BE2C (cell line): ENCODE measurements at places on chromosomes 12 and 14.

DNA sequence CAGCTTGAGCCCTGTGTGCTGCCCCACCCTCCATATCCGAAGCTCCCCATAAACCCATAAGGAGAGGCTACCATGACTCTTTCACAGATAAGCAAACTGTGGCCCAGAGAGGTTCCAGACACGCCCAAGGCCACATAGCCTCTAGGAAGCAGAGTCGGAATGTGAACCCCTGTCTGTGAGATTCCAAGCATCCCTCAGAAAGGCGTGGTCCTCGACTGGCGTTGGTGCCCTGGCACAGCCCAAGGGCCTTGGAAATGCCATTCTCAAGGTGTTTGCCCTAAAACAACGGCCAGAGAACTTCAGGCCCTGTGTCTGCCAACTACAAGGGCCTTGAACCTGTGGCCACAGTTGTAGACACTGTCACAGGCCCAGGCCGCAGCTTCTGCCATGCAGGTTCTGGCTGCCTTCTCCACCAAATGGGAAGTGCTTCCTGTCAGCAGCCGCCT is 8.5 kb upstream of the DIO3 start:
- DNase-seq = no peak

DNA sequence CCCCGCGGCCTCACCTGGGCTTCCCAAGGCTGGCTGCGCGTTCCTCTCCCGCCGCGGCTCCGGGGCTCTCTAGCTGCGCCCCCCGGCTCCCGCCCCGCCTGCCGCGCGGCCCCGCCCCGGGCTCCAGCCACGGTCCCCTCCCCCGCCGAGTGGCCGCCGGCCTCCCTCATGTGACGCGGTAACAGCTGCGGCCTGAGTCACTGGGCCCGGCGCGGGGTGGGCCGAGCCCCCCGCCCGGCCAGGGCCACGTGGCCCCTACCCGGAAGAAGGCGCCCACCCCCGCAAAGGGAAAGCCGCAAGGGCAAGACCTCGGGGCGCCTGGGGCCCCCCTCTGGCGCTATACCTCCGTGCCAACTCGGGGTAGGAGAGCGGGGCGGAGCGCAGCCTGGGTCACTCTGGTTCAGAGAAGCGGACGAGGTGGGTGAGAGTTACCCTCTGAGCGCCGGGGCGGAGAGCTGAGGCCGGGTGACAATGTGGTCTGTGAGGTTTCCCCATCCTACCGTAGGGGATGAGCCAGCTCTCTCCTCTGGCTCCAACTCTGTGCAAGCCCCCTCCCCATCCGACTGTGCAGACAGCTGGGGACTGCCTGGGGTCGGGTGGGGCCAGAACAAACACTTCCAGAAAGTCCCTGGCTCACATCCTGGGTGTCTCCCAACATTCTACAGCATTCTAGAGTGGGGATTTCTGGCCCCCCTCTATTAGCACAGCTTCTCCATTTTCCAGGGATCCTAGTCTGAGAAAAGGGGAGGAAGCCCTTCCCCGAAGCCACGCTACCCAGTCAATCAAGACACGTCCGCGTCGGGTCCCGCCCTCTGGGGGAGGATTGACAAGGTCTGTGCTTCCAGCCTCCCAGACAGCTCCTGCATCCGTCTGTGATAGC is at the start of gene CD63:
Gene CD63 (minus strand): TSS at position 71 of the 880 bp plus-strand sequence. CDS start 668 bp downstream, outside the sequence.
- DNase-seq = peak; percentile 94

DNA sequence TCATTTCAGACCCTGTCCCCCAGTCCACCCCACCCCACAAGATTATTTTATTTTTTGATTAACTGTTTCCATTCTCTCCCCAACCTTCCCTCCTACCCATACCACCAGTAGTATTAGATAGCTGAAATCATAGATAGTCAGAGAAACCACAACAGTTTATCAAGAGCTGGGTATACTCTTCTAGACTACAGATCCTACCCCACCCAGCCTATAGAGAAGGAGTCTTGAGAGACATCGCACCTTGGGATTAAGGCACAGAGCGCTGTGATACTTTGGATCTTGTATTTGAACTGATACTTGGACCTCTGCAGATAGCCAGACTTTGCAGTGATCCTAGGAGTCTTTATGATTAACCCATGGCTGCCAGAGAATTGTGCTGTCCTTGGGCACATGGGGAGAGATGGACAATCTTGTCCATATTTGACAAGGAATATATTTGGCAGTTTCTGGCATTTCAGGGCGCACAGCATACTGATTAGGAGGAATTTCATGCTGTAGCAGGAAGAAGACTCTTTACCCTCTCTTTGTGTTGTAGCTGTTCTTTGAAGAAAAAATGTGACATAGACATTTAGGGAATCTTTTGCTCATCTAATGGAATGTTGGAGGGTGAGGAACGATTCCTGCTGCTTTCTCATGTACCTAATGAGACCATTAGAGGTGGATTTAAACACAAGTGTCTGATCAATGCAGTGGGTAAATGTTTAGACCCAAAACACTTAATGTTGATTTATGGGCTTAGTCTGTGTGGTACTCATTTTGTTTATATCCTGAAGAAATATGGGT is 982 bp downstream of the RBMS2 start:
- DNase-seq = no peak

- no peak for DNase-seq
These were observed 60.1 kb downstream of the EMP1 start for GRCh38 chr12:13256692-13257045.

DNA sequence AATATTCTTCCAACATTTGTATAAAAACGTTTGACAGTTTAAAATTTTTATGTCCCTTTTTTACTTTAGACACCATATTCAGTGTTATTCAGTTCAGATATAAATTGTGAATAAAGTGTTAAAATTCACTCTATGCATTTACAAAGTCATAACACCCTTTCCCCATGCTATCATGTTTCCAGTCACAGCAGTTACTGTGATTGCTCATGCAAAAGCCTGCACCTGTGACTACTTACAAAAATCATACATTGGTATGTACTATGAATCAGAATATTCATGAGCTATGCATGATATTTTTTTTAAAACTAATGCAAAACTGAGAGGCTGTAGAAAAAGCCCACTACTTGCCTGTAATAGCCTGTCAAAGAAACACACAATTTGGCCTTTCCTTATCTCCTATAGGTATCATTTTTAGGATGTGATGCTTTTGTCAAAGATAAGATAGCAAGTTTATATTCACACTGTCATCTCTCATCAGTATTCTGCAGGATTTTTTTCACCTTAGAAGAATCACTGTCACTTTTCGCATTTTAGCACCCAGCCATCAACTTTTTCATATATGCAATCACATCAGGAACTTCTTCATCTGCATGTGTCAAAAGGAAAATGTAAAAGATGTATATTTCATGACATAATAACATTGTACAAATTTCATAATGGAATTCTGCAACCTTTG is 443.2 kb downstream of the C12orf50 start:
- no peak for DNase-seq

DNA sequence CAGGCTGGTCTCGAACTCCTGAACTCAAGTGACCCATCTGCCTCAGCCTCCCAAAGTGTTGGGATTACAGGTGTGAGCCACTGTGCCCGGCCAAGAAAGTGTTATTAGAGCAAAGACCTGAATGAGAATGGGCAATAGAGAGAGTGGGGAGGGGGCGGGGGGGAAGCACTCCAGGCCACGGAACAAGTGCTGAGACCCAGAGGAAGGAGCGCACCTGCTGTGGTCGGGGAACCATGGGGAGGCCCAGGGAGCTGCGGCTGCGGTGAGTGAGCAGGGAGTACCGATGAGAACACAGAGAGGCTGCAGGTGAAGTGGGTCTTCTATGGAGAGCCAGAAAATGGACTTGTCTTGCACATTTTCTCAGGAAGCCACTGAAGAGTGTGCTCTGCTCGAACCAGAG is 10.8 kb downstream of the SMIM41 start:
- no peak for DNase-seq

- no peak for DNase-seq
These were observed 348.6 kb downstream of the SOX5 start for GRCh38 chr12:23600919-23601318.

DNA sequence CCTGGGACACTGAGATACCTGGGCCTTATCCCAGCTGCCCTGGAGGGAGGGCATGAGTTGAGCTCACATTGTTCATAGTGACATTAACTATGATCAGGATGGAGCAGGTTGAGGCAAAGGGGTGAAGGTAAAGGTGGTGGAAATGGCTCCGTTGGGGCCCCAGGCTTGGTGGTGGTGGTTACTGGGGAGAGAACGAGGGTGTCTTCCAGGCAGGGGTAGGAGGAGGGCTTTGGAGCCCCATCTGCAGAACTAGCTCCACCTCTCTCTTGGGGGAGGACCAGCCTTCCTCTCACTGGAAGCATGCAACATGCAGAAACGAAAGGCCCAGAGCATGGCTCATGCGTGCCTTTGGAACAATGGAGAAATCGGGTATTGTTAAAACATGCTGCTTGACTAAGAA is 217.0 kb downstream of the SLC41A2 start:
- no peak for DNase-seq

DNA sequence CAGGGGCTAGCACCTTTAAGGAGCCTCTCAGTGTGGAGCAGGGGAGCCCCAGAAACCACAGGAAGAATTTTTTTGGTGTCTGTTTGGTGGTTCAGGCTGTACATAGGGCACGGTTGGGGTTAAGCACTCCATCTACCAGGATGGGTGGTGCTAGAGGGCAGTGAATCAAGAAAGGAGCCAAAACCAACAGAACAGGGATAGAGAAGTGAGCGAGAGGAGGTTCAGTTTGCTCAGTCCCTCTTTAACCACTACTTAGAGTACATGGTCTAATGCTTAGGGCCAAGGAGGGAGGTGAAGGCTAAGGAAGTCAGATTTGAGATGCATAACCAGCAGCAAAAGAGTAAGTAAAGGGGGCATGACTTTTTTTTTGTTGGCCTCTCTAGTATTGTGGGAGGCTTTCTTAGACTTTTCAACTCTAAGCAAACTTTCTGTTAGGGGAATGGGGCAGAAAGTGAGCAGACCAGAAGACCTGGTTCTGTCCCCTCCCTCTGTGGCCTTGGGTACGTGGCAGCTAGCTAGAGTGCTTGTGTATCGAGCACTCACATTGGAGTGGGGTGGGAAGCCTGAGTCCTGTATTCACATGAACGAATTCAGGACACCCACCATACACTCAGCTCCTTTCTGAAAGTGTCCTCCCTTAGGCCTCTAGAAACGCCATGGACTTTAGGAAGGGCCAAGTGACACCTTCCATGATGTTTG is 6.6 kb upstream of the NPFF start:
- no peak for DNase-seq

DNA sequence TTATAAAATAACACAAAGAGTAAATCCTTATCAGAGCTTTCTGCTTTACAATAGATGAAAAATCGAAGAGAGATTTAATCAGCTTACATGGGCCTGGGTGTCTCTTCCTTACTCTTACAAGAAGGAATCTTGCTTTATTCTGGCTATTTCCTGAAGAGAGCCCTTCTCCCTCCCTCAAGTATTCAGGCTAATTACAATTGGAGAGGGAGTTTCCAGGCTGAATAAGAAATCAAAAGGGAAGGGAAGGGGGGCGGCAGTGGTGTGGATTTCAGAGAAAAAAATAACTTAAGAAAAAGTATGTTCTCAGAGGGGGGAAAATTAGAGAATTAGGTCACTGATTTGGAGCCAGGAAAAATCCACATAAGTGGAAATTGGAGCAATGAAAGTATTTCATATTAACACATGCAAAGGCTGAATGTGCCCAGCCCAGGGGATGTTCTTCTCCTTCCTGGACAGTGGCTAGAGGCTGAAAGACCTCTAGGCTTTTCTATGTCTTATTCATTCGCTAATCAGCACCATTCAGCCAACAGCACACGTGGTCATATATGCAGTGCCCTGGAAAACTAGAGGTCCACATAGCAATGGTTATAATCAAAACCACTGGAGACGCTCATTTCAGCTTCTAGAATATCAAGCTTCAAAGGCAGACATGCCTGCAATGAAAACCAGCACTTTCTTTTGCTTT is 158.9 kb upstream of the BTG1 start:
- DNase-seq = no peak

- DNase-seq = no peak
These were observed 2.2 kb upstream of the PTGDR start for GRCh38 chr14:52265253-52265652.

DNA sequence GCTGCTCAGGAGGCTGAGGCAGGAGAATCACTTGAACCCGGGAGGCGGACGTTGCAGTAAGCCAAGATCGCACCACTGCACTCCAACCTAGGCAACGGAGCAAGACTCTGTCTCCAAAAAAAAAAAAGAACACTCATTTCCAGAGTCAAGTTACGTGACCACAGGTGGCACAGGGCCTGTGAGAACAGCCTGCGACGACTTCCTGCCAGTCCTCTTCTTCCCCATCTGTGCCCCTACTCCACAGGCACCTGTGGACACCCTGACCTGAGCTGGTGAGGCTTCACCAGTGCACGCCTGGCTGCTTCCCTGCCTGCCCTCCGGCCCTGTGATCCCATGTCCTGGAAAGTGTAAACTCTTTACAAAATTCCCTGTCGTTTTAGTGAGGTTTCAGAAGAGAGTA is 77.7 kb downstream of the PPP2R5C start:
- DNase-seq = peak; percentile 53
